NCI-H1417 treated with DMSO at 0.1 percent for 48 hours (cell line): ENCODE measurements at places on chromosomes 16 and 17.
A peak's percentile ranks its signal among the peaks of the same experiment; 100 is the strongest.

DNA sequence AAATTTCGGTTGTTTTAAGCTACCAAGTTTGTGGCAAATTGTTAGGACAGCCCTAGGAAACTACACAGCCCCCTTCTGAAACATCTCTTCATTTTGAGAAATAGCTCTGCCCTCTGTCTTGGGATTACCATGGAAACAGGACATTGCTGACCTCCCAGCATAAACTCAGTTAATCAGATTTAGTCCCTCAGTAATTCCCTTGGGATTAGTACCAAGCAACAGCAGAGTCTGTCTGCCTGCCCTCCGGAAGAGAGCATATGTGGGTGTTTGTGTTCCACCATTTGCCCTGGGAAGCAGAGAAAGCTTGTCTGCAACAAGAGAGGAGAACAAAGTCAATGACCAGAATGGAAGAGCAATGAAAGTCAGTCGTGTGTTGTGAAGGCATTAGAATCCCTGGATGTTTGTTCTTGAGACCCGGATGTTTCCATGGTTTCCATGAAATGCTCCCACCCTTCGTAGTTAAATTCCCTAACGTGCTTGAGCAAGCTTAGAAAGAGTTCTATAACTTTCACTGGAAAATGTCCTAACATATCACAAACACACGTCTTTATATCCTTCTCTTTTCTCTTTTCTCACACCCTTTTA, 26.2 kb downstream of the NUDT7 start:
- DNase-seq = no peak

DNA sequence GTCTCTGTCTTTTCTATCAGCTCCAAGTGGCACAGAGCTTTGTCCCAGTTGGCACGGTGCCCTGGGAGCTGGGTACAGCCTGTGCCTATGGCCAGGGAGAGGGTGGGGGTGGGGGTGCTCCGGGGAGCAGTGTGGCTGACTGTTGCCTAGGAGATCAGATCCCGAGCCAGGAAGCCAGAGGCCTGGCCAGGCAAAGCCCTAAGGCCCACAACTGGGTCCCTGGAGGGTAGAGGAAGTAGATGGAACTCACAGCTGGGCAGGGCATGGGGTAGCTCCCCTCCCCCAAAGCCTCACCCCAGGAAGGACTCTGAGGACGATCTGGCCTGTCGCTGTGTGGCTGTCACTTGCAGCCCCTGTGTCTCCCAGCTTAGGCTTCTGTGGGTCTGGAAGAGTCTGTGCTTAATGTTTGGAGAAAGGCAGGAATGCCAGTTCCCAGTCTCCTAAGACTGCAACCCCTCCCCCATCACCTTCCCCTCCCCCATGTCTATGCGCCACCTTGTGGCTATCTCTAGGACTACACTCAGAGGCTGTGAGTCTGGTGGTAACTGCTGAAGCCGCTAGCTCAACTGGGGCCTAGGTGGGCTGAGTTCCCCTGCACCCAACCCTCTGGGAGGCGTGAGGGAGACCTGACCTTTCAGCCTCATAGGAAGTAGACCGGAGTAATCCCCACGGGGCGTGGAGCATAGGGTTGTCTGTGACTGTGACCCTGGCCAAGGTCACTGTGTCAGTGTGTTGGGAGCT, 12.6 kb downstream of the THRA start:
- DNase-seq = peak; percentile 60

DNA sequence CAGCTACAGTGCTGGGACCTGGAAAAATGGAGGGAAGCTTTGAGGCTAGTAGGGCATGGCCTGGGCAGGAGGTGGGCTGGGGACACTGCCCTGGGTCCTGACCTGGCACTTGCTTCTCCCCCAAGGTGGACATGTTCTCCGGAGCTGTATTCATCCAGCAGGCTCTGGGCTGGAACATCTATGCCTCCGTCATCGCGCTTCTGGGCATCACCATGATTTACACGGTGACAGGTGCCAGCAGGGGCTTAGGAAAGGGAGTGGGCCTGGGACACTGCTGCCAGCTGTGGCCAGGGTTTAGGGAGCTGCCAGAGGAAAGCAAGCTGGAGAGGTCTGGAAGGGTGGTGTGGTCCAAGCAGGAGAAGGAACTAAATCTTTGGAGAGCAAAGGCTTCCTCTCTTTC, 3.1 kb downstream of the SLC5A2 start:
- DNase-seq = no peak

- peak; percentile 78 for DNase-seq
Observed at GRCh38 chr16:49281843-49282642, 405 bp upstream of the CBLN1 start.

DNA sequence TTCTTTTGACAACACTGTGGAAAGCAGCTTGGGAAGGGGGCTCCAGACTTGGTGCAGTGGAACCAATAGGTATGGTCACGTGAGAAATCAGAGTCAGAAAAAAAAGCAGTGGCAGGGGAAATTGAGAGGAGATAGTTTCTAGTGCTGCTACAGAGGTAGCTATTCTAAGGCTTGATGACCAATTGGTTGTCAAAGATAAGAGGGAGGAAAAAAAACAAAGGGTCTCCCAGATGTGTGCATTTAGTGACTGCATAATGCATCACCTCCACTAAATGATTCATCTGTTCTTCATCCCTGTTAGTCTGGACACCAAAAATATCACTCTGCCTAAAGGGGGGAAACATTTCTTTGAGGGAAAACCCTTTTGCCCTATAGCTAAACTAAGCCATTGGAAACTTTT, 56.5 kb downstream of the PIGL start:
- DNase-seq = no peak

DNA sequence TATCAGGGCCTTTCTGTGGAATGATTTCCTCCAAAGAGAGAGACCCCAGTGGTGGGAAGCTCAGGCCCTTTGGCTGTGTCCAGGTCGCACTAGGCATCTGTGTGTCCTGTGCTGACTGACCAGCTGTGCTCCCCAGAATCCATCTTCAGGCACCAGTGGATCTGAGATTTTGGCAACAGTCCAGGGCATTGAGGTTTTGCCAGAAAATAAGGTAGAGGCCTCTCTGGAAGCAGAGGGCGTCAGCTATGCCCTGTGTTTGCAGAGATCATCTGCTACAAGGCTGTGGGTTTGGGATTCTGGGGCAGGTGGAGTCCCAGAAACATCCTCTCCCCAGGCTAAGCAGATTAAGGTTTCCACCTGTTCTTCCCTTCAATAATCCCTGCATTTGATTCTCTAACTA, 57.5 kb upstream of the TOB1 start:
- no peak for DNase-seq

- no peak for DNase-seq
Observed at GRCh38 chr16:4051591-4051990, 64.7 kb downstream of the ADCY9 start.

- no peak for DNase-seq
Observed at GRCh38 chr17:1673041-1673785, 11.5 kb downstream of the PRPF8 start.

DNA sequence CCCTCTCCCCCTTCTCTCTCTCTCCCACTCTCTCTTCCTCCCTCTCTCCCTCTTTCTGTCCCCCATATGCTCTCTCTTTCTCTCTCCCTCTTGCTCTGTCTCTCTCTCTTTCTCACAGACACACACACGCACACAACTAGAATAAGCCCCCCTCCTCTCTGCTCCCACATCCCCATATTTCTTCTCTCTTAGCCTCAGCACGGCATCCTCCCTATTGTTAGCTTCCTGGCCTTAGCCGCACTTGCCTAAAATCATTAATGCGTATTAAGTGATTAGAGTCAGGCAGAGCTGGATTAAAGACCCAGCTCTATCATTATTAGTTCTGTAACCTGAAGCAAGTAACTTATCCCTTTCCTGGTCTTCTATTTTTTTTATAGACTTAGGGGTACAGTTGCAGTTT, 319.0 kb upstream of the C16orf82 start:
- DNase-seq = no peak

GRCh38 chr17:7834542-7834956, 532 bp downstream of the KDM6B start:
- DNase-seq = no peak

- no peak for DNase-seq
Observed at GRCh38 chr17:73393381-73393780, 81.6 kb upstream of the CDC42EP4 start.

DNA sequence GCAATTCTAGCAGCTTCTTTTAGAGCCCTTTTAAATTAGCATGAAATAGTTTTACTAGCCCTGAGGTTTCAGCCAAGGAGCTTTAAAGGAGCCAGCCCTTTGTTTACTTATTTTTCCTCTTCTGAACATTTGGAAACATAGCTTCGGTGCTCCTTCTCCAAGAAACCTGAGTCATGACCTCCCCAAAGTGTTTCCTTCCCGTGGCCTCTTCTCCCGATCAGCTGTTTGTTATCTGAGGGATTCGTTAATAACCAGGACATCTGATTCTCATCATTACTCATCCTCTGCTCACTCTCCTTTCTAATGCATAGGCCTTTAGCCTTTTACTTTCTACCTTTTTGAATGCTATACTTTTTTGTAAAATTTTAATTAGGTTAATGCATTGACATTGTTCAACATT, 204.5 kb downstream of the WWOX start:
- DNase-seq = no peak

DNA sequence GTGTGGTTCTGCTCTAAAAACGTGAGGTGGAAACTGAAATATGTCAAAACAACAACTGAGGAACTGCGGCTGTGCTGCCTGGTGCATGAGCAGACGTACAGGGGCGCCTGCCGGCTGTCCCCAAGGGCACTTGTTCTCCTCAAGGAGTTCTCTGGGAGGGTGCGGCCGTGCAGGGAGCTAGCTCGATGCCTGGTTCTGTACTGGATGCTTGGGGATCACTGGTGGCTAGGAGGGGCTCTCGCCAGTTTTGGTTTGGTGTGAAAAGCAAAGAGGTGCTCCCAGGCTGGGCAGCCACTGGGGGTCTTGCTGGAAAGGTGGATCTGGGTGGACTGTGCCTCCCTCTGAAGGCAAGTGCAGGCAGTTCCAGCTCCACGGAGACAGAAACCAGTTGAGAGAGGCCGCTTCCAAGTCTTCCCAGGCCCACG, 41.9 kb upstream of the ATP2A3 start:
- DNase-seq = no peak

- DNase-seq = no peak
Observed at GRCh38 chr17:17469358-17469757, 7.4 kb upstream of the MED9 start.

- no peak for DNase-seq
Observed at GRCh38 chr16:50037662-50038220, 12.7 kb downstream of the CNEP1R1 start.

- DNase-seq = no peak
Observed at GRCh38 chr17:79915850-79916430, 76.7 kb upstream of the CBX4 start.

- no peak for DNase-seq
Observed at GRCh38 chr16:89367538-89367915, 122.8 kb downstream of the ANKRD11 start.

DNA sequence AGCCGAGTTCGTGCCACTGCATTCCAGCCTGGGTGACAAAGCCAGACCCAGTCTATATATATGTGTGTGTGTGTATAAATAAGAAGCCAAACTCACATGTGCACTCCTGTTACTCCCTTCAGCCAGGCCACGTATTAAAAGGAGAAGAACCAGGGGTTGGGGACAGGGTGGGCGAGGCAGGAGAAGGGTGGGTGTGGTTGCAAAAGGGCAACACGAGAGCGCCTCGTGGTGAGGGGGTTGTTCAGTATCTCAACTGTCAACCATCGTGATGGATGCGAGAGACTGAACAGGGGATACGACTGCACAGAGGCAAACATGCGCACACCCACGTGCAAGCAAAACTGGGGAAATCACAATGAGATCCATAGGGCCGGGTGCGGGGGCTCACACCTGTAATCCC, 54.9 kb downstream of the ABCC6 start:
- no peak for DNase-seq
